ENCODE measurements at places on chromosomes 4 and X.
A peak's percentile ranks its signal among the peaks of the same experiment; 100 is the strongest.

DNA sequence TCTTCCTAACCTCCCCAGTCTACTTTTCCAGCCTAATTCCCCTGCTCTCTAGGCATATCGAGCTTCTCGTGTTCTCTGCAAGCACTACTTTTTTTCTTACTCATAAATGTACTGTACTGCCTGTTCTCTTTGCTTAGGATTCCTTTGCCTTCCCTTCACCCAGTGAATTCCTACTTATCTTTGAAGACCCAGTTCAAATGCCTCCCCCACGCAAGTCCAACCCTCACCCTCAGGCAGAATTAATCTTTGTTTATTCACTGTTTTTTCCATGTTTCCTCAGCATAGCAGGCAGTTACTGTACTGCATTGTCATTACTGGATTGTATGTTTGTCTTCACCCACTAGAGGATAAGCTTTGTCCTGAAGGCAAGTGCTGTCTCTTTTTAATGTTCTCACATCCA is 287.7 kb downstream of the BMPR1B start:
- DNase-seq, result no peak

GRCh38 chrX:110588164-110588563 is 207.5 kb downstream of the CHRDL1 start:
- DNase-seq, result no peak

- DNase-seq, result no peak
Observed at GRCh38 chr4:173991316-173991715, 292.2 kb downstream of the FBXO8 start.

DNA sequence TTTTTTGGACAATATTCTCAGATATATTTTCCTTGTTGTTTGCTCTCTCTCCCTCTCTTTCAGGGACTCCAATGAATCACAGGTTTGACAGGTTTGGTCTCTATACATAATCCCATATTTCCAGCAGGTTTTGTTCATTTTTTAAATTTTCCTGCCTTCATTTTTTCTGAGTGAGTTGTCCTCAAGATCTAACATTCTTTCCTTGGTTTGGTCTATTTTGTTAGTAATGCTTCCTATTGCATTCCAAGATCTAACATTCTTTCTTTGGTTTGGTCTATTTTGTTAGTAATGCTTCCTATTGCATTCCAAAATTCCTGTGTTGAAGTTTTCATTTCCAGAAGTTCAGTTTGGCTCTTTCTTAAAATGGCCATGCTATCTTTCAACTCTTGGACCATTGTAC is 45.3 kb upstream of the ZMAT1 start:
- no peak for DNase-seq

DNA sequence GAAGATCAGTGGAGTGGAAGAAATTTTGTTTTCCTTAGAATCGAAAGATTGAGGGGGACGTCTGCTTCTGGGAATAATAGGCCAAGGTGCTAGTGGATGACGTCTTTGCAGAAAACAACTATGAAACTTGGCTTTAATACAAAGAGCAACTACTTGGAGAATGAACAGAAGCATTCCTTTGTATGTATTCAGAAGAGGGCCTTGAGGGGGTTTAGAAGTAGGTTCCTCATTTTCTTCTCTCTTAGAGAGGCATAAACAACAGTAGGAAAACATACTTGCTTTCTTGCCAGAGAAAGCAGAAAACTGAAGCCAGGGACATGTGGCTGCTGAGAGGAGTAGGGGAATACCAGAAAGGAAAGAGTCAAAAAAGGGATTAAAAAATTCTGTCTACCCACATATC is 167.8 kb downstream of the ZNF330 start:
- DNase-seq, result no peak

DNA sequence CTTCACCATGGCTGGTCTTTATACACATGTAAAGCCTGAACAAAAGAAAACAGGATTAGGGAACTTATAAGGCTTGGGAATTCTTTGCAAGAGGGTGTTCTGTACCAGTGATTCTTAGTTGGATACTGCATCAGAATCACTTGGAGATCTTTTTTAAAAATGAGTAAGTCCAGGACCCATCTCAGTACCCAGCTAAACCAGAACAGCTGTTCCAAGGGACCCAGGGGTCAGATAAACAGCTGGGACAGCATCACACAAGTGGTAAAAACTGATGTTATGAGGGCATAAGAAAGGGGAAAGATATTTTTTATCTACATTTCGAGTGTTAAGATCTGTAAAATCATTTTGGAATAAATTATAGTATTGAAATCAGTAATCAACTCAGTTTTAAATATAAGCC is 16.1 kb downstream of the PGRMC2 start:
- no peak for DNase-seq

GRCh38 chr4:2009651-2010233 is 968 bp upstream of the NELFA start:
- DNase-seq, result peak; percentile 17

- DNase-seq, result no peak
Observed at GRCh38 chr4:10078481-10079233, 37.9 kb downstream of the WDR1 start.

GRCh38 chr4:77177199-77177598 is 20.2 kb downstream of the CCNG2 start:
- no peak for DNase-seq

GRCh38 chrX:9573282-9574106 is 108.6 kb downstream of the TBL1X start:
- no peak for DNase-seq

GRCh38 chr4:169941141-169941540 is 85.1 kb downstream of the MFAP3L start:
- DNase-seq, result no peak

- DNase-seq, result no peak
Observed at GRCh38 chr4:39312816-39313215, 53.3 kb downstream of the RFC1 start.

DNA sequence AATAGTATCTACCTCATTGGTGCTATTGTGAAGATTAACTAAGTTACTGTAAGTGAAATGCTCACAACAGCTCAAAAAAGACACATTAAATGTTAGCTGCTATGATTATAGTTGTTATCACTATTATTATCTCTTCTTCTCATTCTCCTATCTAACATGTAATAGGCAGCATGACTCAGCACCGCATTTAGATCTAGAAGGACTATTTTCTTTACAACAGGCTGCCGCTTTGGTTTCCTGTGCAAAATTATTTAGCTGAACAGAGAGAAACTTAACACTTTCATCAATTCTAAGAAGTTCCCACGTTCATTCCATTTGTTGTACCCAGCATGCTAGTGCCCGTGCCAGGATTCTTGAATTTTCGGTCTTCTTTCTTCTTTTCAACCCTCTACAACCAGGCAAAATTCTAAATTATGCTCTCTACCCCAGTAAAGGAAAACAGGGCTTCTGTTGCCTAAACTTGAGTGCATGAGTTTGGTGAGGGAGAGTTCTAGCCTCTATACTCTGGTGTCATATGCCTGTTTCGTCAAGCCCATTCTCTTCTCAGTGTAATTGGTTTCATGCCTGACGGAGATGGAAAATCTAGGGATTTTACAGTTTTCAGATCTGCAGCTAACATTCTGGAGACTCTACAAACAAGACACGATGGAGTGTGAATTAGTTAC is 378.9 kb downstream of the PPP1R2C start:
- DNase-seq, result no peak

DNA sequence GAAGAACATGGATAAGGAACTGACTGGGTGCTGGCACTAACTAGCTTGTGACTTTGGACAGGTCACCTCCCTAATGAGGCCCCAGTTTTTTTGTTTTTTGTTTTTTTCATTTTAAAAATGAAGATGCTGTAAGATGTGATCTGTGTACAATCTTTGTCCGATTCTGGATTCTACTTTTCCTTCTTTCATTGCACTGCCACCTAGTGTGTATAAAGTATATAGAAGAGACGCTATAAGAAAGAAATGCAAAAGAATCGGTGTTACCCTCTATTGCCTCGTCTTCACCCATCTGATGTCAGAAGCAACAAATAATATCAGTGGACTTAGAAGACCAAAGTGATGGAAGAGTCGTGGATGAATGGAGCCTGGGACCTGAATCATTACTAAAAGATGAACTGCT is 58.6 kb upstream of the P2RY10 start:
- no peak for DNase-seq

DNA sequence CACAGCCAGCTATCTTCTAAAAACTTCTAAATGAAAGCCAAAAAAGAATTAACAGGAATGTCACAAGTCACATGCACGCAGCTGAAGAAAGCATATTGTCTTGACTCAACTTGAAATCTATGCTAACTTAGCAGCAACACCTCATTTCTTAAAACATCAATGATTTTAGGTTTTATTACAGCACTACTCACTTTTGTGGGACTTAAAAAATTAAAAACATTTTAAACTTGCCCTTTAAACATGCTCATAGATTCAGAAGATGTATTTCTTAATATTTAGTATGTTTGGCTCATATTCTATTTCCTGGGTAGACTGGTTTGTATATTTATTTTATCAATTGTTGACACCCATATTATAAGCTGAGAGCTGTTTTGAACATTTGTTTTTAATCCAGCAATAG is 279.4 kb downstream of the NKX6-1 start:
- DNase-seq, result no peak

- DNase-seq, result no peak
Observed at GRCh38 chr4:89296399-89296798, 11.2 kb downstream of the GPRIN3 start.

DNA sequence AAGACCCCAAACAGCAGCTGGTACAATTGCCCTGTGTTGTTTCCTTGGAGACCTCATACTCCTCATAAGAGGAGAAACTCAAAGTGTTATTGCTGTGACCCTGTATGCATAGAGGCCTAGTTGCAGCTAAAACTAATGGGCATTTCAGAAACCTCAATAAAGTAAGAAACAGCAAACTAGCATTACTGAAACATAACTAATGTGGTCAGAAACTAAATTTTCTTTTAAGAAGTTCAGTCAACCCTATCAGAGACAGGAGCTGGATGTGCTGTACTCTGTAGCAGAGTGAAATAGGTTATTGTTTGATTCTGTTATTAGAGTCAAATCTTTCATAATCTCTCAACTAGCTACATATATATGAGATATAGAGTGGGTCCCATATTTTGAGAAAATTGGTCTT is 257.5 kb upstream of the IRS4 start:
- DNase-seq, result no peak

DNA sequence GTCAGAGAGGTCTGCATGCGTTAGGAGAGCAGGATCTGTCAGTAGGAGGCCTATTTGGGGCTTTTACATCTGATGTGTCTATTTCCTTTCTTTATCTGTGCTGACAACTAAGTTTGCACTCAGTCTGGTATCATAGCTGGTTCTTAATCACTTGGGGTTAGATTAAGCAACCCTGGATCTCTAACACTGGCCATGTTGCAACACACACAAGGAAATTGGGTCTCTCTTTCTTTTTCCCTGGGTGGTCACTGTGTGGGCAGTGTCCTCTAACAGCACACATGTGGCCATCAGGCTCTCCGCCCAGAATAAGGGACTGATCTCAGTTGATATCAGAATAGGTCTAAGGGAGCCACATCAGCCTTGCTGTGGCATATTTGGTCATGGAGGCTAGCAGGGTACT is 38.9 kb downstream of the IGFBP7 start:
- no peak for DNase-seq

- no peak for DNase-seq
Observed at GRCh38 chrX:54865208-54865607, 55.4 kb upstream of the TRO start.

DNA sequence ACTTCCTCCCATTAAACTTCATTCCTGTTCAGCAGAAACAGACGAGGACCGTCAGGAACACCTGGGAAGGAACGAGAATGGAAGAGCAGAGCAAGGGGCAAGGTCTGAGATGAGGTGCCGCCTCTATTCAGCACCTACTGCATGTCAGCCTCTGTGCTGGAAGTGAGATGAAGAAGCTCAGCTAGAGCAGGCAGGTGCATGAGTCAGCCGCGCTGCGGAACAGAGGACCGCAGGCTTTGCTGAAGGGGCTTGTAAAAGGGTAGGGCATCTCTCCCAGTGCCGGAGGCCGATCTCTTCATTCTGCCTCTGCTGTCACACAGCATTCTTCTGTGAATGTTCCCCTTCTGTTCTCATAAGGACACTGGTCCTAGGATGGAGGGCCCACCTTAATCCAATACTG is 6.1 kb upstream of the ABLIM2 start:
- DNase-seq, result no peak

DNA sequence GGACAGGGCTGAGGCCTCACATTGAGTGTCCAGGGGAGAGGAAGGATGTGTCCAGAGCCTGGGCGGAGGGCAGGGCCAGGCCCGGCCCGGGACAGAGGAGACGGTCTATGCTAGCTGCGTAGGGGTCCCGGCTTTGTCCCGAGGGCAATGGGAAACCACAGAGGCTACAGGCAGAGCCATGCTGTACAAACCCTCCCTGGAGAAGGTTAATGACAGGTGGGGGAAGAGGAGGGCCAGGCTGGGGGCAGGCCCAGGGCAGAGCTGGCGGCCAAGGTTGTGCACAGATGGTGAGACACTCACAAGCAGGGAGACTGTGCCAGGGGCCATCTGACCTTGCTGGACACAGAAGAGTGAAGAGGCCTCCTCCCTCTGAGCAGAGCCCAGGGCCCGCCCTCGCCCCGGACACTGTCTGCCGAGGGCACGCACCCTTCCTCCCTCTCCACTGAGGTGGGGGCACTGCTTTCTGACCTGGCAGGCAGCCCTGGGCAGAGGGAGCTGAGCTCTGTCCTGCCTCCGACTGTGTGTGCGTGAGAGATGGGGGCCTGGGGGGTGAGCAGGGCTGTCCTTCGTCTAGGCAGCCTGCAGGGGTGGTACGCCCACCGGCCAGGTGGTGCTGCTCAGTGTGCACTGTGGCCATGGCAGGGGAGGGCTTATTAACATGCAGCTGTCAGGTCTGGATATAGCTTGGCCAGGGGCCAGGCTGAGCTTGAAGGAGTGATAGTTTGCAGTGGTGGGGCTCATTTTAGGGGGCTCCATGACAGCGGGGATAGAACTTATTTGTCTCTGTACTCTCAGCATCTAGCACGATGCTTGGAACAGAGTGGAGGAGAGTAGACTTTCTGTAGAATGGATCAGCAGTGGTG is 75.7 kb upstream of the LRPAP1 start:
- DNase-seq, result no peak

GRCh38 chr4:28062562-28062961 is 1201.9 kb downstream of the STIM2 start:
- no peak for DNase-seq

DNA sequence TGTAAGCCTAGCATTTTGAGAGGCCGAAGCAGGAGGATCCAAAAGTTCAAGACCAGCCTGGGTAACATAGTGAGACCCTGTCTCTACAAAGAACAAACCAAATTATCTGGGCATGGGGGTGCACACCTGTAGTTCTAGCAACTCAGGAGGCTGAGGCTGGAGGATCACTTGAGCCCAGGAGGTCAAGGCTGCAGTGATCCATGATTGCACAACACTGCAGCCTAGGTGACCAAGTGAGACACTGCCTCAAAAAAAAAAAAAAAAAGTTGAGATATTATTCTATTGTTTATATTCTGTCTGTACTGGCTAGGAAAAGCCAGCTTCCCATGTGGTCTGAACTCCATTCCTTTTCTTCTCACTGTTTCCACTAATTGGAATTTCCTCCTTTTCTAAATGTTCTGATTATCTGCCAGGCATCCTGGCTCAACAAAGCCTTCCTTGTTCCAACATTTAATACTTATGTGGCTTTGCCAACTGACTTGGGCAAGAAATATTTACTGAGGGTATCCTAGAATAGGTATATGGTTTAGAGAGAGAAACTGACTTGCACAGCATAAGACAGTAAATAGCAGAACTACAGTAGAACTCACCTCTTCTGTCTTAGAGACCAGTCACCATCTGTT is 175.2 kb upstream of the ADAMTS3 start:
- DNase-seq, result no peak

- no peak for DNase-seq
Observed at GRCh38 chrX:103831803-103832544, at the start of gene RAB9B. Gene RAB9B, minus strand, starts transcription at chrX:103832257. Its CDS starts 6,473 bp downstream, at chrX:103825784.

All from stimulated activated CD8-positive, alpha-beta memory T cell treated with anti-CD3 and anti-CD28 coated beads, Interleukin-2, amount 100 ng/mL, for 1 hour (primary cell).